C1 segment of cervical spinal cord (tissue), 14 donors: ENCODE measurements at places on chromosomes 5 and 9.
A peak's percentile ranks its signal among the peaks of the same experiment; 100 is the strongest.

DNA sequence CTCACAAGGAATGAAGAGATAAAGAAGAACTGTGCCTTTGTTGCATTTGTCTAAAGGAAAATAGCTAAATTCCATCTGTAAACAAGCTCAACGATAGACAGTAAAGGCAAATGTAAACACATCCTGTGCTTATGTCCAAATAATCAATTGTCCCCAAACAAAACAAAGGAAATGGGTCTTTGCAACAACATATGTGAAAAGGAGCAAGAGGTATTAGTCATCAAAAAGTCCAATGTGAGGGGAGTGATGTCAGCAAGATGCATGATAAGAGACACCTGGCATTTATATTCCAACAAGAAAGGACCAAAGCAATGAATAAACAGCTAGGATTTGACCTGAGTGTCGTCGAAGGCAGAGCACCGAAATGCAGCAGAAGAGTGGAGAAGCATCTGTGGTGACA lies 209.1 kb downstream of the ASTN2 start:
- DNase-seq, result no peak

GRCh38 chr9:121696930-121697329 lies 45.5 kb downstream of the DAB2IP start:
- no peak for DNase-seq

GRCh38 chr9:102038006-102038405 lies 299.6 kb upstream of the GRIN3A start:
- no peak for DNase-seq

DNA sequence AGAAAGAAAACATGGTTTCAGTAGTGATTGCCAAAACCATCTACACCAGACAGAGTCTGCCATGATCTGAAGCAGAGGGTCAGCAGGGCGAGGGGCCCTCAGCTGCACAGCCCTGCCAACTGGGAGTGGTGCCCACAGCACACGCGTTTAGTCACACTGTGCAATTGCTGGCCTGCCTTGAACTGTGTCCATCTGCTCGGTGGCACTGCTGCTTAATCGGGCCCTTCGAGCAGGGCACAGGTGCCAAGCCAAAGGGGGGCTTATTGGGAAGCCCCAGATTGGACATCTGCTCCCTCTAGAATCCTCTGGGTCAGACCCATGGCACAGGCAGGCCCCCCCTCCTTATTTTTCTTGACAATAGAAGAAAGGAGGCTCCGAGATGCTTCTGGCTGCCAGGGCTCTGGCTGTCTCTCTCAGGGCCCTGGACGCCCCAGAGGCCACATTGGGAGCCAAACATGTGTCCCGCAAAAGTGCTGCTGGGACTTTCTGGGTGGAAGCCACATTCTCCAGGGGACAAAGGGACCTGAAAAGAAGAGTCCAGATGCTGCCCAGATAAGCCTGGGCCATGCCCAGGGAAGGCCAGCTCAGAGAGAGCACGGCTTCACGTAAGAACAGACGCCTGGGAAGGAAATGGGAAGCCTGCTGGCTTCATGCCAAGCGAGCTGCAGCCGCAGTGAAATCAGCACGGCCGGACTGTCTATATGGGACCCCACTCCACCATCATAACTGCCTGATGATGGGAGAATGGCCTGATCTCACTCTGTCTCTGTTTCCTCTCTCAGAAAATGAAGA lies 349.2 kb downstream of the GADD45G start:
- DNase-seq, result no peak

DNA sequence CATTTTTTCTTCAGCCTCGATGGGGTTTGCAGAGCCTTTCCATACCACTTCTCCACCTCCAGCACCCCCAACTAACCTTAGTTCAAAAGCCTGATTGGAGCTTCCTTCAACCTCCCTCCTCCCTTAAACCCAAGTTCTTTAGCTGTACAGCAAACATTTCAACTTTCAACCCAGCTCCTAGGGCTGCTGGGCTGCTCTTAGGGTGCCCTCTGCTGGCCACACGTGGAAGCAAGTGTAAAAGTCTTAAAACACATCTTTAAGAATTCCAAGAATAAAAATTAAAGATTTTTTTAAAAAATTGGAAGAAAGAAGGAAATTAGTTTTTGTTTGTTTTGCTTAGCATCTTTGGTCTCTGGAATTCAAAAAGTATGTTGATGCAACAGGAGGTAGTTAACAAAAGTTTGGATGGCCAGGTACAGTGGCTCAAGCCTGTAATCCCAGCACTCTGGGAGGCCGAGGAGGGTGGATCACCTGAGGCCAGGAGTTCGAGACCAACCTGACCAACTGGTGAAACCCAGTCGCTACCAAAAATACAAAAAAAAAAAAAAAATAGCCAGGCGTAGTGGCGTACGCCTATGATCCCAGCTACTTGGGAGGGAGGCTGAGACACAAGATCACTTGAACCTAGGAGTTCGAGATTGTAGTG lies 15.5 kb upstream of the HSD17B3 start:
- DNase-seq, result peak; percentile 47

DNA sequence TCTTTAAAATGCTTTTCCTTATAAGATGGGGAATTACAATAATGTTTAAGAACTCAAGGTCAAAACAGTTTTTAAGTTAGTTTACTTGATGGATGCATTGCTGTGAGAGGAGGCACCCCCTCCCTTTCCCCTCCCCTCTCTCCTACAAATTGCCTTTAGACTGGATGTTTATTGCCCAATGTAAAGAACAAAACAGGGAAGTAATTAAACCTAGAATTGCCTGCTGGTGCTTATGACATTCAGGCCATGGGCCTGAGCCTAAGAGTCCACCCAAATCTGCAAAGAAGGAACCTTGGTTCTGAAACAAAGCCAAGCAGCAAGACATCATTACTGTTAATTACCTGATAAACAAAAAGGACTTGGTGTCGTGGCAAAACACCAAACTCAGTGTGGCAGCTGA lies 630.3 kb downstream of the ISL1 start:
- DNase-seq, result no peak

GRCh38 chr5:180673371-180674089 lies 24.1 kb upstream of the FLT4 start:
- no peak for DNase-seq

- no peak for DNase-seq
Observed at GRCh38 chr5:138441221-138441620, 2.4 kb downstream of the REEP2 start.

- DNase-seq, result no peak
Observed at GRCh38 chr5:135106610-135107471, 72.8 kb upstream of the PITX1 start.

- DNase-seq, result no peak
Observed at GRCh38 chr5:1214163-1214935, 10.8 kb upstream of the SLC6A18 start.

DNA sequence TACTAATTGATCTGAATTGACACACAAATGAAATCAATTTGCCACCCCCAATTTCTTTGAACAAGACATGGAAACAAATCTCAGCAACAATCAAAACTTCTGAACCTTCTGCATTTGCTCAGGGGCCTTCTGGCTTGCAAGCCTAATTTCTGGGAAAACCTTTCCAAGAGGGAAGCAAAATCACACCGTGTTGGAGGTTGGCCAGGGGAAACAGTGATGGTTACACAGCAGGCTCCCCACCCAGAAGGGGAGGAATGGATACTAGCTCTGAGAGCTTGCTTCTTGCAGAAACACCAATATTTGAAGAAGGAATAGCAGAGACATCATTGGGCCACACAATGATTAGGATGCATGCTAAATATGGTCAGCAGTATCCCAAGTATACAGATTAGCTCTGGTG lies 488.6 kb upstream of the TRPC7 start:
- DNase-seq, result no peak

DNA sequence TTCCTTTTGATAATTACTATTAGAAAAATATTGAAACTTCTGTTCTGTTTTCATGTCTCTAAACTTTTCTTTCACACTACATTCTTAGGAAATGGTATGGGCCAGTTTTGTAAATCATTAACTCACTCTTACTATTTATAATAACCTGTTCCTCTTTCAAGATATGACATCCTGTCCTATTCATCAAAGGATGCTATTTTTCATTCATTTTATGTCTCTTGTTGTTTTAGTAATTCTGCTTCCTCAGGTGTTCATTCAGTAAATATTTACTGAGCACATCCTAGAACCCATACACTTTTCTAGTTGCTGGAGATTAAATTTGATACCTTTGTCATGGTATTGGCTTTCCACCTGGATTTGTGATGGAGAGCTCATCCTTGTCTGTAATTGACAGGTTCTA lies 58.0 kb downstream of the GDA start:
- DNase-seq, result no peak

DNA sequence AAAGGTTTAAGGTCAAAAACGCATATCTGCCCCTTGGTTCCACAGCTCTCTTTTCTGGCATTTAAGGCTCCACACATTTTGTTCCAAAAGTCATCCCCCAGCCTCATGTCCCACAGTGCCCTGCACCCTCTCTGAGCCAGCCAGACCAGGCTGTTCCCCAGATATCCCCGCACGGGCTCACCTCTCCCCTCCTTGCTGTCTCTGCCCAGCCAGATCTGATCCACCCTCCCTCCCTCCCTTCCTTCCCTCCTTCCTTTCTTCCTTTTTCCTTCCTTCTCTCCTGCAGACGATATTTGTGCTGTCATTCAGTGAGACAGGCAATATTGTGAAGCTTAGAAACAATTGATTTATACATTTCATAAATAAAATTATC lies 37.0 kb downstream of the DUSP1 start:
- no peak for DNase-seq

- DNase-seq, result no peak
Observed at GRCh38 chr5:42804717-42805339, 6.9 kb downstream of the SELENOP start.

GRCh38 chr9:38026021-38026809 lies 42.8 kb downstream of the SHB start:
- DNase-seq, result no peak

DNA sequence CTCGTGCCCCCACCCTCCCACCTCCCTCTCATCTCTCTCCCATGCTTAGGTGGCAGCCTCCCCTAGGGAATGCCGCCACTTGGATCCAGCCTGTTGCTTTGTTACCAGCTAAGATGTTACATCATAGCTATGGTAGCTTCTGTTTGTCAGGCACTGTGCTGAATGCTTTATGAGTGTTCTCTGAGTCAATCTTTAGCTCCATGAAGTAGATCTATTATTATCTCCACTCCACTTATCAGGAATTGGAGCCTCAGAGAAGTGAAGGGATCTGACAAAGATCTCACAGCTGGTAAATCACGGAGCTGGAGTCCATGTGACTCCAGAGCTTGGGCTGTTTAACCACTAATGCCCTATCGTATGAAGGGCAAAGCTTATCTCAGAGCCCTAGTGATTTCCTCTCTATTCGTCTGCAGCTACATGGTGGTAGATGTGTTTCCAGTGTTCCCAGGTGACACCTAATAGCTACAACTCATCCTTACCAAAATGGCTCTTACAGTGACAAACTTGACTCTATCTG lies 54.1 kb downstream of the GARNL3 start:
- DNase-seq, result no peak

DNA sequence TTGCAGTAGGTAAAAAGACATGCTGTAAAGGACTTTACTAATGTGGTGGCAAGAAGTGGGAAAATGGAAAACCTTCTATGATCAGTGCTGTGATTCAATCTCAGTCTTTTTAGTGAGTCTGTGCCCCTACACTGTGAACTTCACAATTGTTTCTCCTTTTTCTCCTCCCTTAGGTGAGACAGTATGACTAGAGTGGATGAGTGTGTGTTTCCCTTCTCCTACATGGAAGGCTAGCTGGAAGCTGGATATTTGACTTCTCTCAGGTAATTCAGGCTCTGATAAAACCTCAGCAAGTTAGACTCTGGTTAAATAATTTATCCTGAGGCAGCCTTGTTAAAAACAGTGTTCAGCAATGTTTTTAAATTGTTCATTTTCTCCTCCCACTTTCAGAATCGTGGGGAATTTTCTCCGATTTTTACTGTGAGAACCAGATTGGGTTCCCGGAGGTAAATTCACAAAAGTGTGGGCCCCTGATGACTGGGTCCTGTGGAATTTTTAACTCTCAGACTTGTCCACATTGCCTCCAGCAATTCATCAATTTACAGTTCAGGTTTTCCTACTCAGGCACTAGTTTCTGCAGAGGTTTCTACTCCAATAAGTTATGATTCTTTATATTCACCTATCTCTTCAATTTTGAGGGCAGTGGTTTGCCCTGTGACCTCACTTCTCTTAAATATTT lies 149.1 kb upstream of the PIK3R1 start:
- no peak for DNase-seq

- DNase-seq, result no peak
Observed at GRCh38 chr5:124627815-124628595, 118.4 kb downstream of the ZNF608 start.

DNA sequence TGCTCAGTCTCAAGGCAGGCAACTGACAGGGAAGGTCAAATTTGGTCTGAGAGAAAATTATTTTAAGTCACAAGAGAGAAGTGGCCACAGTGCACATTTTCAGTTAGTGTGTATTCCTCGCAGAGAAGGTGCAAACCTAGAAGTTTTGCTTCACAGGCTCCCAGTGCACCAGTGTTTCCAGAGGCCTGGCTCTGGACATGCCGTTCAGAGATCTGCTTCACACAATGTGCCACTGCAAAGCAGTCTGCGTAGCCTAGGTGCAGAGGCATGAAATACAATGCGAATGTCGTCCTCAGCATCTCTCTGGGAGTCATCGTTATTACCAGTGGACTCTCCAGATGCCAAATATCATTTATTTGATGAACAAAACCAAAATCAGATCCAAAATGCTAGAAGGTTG lies 147.8 kb downstream of the MAPKAP1 start:
- DNase-seq, result no peak
